Activated naive CD8-positive, alpha-beta T cell treated with anti-CD3 and anti-CD28 coated beads, Interleukin-2, amount 10 ng/mL, durations not matched to agents 7 days and 5 days (primary cell): ENCODE measurements at places on chromosomes 6 and 20. TPM values are rescaled to one million over a fixed set of nuclear protein-coding genes. Genes with fewer than 3 reads are reported as not detected.
A peak's percentile ranks its signal among the peaks of the same experiment; 100 is the strongest.

DNA sequence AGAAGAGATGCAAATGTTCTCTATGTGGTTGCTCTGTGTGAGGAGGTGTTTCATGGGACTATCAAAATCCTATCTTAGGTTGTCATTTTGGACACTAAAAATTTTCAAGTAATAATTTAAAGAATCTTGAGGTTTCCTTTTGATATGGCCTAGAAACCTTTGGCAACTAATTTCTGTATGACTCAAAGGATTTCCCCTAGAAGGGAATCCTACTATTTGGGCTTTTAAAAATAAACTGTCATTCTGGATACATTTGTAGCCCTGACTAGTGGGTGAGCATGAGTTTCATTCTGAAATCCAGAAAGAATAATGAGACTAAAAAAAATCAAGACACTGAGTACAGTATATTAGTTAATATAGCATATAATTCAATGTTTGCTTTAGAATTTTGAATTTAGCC lies 25.5 kb upstream of the RAB23 start:
- DNase-seq = no peak
- H3K27ac ChIP-seq = no peak overlapping the region

DNA sequence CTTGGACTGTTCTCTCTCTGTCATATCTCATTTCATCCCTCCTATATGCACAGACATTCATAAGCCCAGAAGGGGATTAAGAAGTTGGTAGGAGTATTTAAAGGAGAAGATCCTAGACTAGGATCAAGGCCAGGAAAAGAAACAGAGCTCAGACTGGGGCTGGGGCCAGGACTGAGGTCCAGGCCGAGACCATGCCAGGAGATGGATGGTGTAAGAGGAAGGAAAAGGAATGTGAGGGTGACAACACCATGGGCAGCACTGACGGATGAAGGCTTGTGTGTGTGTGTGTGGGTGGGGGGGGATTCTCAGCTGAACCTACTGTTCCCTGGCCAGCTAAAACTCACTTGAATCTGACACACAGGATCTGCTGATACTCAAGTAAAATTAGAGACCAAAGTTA lies 182.1 kb downstream of the KIF6 start:
- no peaks in the 10 kb centered on the region for H3K4me1 ChIP-seq
- DNase-seq = no peak
- no peak overlapping the region for H3K4me3 ChIP-seq
- H3K27me3 ChIP-seq = peaks cover 14% of the 10 kb centered on the region
- no peaks in the 10 kb centered on the region for H3K36me3 ChIP-seq

GRCh38 chr6:20719980-20720379 lies 185.7 kb downstream of the CDKAL1 start:
- H3K4me3 ChIP-seq = no peak overlapping the region
- no peak overlapping the region for H3K27ac ChIP-seq
- peaks cover 21% of the 10 kb centered on the region for H3K36me3 ChIP-seq

- peak overlapping the region; percentile 28 for H3K4me3 ChIP-seq
- peaks cover 21% of the 10 kb centered on the region for H3K36me3 ChIP-seq
- DNase-seq = no peak
- H3K4me1 ChIP-seq = peaks cover 24% of the 10 kb centered on the region
- no peaks in the 10 kb centered on the region for H3K27me3 ChIP-seq
- peak overlapping the region; percentile 31 for H3K27ac ChIP-seq
These were observed 31.2 kb upstream of the MAPK13 start for GRCh38 chr6:36098920-36099647.

The KIF6 gene
- not detected for total RNA-seq

The LAMA2 gene
- total RNA-seq = not detected

The TBP gene
- 29.6 TPM for total RNA-seq

The ARMC2 gene
- 15.3 TPM for total RNA-seq

The BNIP5 gene
- total RNA-seq = not detected
